GM12864 (cell line): ENCODE measurements at places on chromosomes 7 and 10.

- DNase-seq, result no peak
These were observed 493.5 kb downstream of the DNAJB6 start for GRCh38 chr7:157830331-157830730.

DNA sequence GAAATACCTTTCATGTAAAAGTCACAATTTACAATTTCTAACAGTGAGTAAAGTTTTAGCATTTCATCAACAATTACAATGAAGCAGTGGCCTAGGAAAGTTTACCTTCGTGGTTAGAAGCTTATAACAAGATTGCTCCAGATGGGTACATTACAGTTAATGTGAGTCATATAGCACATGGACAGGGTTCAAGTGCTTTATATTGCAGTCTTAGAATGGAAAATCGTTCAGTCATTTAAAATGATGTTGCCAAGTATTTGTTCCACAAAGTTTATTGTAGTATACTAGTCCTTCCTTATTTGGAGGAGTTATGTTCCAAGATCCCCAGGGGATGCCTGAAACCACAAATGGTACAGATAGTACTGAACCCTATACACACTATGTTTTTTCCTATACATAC, 174.6 kb upstream of the TARP start:
- DNase-seq, result no peak

- DNase-seq, result no peak
These were observed 55.6 kb downstream of the DNAJB6 start for GRCh38 chr7:157392256-157393037.

GRCh38 chr7:70764701-70765208, 367.2 kb upstream of the GALNT17 start:
- no peak for DNase-seq

DNA sequence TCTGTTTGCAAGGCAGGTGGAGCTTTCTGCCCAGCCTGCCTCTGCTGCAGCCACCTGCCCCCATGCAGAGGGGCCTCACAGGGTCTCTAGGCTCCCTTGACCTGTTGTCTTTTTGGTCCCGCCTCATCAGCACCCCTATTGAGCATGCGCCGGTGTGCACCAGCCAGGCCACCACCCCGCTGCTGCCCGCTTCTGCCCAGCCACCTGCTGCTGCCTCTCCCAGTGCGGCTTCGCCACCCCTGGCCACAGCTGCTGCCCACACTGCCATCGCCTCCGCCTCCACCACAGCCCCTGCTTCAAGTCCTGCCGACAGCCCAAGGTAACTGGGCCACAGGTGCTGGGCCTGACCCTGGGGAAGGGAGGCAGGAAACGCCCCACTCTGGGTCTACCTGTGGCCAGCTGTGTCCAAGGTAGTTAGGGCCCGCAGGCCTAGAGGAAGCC, 38.1 kb downstream of the LDB3 start:
- no peak for DNase-seq

DNA sequence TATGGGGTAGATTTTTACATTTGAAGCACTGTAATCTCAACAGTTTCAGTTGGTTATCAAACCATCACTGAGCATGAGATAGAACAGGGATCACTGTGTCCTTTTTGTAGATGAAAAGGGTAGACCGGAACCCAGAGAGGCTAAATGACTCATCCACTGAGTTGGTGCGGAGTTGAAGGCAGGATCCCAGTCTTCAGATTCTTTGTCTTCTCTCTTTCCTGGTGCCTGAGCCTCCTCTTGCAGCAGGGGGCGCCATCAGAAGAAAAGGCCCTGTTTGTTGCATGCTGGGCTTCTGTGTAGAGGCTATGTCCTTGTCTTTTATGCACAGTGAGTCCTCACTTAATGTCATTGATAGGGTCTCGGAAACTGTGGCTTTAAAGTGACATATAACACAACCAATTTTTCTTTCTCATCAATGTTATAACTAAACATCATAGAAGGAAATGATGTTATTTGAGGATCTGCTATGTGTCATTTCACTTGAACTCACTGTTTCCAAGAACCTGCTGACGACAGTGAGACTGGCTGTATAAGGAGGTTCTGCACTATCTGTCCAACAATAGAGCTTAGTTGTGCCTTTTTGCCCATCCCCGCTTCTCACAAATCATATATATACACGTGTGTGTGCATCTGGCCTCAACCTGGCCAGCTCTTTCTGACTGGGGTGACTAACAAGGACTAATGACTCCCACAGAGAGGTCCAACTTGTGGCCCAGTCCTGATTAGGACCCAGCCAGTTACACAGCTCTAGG, 14.3 kb downstream of the ZNF282 start:
- peak; percentile 18 for DNase-seq

GRCh38 chr10:51815723-51816122, 116.3 kb upstream of the CSTF2T start:
- DNase-seq, result no peak

DNA sequence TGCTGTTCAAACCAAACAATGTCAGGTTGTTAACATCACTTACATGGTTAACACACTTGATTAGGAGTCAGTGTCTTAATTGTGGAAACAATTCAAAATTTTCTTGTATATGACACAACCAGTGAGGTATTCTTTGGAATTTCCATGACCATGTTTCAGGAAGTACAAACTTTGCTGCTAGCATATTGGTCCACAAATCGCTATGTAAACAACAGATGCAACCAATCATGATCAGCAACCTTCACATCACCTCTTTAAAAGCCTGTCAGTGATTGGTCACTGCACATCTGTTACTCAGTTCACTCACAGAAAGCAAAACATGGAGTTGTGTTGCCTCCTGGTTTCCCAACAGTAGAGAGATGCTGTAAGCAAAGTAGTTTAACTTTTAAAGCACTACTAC, 108.9 kb upstream of the FAM3C start:
- no peak for DNase-seq

- DNase-seq, result no peak
These were observed 31.7 kb downstream of the GPR85 start for GRCh38 chr7:113054938-113055337.

DNA sequence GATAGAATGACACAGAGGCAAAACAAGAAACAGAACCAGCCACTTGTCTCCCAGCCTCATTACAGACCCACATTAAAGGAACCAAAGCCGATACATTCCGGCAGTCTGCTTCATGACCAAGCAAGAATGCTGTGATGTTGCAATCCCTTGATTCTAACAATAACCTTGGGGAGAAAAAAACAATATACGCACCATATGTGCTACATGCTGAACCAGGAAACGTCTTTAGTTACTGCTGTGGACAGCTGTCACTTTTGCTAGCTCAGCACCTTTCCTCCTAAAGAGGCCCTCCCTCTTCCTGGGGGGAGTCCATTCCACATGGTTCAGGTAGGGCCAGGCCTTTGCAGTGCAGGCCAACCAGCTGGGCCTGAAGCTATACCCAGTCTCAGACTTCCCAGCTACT, 79.1 kb downstream of the PRTFDC1 start:
- DNase-seq, result no peak

DNA sequence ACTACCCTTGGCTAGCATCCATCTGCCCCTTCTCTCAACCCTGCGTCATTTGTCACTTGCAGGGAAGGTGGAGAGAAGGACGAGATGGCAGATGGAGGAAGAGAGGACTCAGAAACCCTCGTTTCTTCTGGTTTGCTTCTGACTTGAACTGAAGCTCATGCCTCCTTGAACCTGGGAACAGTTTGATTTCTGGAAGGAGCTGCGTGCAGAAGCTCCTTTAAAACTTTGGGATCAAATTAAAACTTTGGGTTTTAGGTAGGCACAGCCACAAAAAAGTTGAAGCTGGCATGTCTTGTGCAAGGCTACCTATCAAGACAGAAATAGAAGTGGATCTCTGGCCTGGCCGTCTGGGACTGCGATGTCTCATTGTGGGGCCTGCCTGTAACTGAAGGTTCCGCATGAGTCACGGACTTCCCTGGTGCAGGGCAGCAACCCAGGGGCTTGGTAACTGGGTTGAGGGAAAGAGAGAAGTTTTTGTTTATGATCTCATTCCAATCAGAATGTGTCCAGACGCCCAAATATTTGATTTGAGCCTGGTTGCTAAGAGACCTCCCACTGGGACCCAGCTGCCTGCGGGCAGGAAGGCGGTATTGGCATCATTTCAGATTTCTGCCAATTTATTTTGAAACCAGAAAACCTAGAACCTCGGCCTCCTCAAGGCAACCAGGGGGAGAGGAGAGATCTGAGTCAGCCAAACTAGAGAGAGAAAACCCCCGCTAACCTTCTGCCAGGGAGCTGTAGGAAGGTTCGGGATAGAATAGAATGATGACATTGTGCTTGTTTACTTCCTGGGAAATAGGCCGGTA, 15.8 kb upstream of the CAMK1D start:
- DNase-seq, result no peak

GRCh38 chr10:124161601-124162000, 68.2 kb upstream of the CHST15 start:
- DNase-seq, result no peak

- no peak for DNase-seq
These were observed 52.4 kb upstream of the PFKP start for GRCh38 chr10:3014968-3015367.

DNA sequence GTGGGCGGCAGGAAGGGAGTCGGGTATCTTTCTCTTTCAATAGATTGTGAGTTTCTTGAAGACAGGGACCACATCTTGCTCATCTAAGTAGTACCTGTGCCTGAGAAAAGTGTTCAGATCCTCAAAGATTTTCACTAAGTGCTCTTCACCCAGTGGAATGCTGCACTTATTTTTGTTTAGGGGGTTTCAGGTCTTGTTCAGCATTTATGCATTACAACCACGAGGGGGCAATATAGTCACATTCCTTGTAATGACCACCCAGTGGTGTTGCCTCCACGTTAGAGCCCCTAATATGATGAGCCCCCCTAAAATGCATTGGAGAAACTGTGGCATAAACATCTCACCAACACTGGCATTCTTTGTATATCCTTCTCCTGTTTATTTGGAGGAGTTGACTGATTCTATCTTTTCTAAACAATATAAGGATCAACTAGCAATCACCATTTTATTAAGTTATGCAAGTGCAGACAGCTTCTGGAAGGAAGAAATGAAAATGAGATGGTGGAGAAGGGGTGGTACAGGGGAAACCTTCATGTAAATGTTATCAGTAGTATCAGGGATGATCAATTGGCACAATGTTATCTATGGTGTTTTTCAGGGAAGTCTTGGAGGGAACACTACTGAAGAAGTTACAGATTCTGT, 3.1 kb upstream of the PAPSS2 start:
- DNase-seq, result peak; percentile 29

DNA sequence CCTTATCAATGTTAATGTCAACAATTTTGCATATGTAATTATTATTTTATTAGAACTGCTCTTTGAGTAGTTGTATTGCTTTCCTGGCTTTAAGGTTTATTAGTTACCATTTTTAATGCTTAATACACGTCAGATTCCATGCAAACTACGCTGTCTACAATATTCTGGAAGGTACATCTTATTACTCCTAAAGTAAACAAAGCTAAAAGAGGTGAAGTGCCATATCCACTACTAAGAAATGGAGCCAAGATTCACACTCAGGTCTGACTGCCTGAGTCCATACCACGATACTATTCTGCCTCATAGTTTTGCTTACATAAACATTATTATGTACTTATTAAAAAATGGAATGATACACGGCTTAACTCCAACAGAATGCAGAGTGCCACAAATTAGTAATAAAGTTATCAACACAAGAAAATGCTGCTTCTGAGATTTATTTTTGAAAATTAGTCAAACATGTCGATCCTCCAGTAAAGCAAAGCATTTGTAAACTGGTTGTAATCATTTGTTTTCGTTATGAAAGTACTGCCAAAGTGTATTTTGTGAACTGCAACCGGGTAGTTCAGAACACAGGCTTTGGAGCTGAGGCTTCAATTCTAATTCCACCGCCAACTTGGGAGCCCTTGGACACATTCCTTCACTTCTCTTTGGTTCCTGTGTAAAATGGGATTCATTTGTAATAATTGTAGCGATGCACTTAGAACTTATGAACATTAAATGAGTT, 1.1 kb upstream of the DMTF1 start:
- no peak for DNase-seq

DNA sequence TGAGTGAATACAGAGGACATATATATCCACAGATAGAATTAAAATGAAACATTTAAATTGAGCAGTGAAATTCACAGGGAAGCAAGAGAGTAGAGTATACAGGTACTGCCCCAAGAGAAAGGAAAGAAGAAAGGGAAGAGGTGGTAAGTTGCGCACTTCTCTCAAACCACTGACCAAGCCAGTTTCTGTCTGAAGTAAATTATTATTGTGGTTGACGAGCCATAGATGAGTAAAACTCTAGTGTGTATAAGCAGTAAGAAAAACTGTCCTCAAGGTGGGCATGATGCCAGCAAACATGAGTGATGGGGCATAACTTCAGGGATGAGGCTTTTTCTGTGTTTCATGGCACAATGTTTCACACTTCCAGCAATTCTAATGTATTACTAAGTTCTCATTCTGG, 4.4 kb upstream of the BET1 start:
- no peak for DNase-seq

GRCh38 chr10:38050212-38050611, 39.7 kb downstream of the ZNF33A start:
- DNase-seq, result no peak

DNA sequence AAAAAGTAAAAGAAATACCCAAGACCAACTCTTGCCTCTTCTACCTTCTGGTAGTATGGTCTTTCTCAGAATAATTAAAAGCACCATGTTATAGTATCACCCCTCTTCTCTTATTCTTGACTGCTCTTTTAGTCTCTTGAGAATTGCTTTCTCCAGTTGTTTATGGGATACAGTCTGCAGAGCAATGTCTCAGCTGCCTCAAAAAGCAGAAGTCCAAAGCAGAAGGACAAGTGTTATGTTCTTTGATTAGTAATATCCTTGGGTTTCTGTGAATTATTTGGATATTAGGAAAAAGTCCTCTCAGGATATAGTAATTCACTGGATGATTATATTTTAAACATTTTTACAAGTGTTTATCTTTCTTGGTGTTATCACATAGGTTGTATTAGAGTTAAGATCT, 7.4 kb downstream of the TAS2R41 start:
- no peak for DNase-seq

GRCh38 chr7:81120111-81120510, 201.3 kb upstream of the SEMA3C start:
- no peak for DNase-seq

DNA sequence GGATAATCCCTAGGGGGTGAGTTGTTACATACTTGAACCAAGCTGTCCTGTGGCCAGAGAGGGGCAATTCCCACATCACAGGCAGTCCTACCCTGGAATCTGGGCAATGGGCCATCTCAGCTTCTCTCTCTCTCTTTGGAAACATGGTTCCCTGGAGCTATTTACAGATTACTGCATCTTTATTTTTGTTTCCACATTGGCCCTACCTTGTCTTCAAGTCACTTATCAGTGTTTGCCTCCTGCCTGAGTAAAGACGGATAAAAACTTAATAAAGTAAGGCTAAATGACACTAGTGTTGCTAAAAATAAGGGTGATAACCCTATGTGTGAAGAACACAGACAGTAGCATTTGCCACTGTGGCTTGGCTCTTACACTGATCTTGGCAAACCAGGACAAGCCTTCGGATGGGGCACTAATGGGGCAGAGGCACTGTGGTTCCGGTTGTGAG, 228.2 kb downstream of the GFRA1 start:
- DNase-seq, result no peak

- DNase-seq, result no peak
These were observed 187.6 kb upstream of the SHH start for GRCh38 chr7:155999631-156000489.

GRCh38 chr7:24956021-24956420, 24.0 kb downstream of the OSBPL3 start:
- no peak for DNase-seq
